ENCODE measurements at places on chromosomes 6 and 20.

- no peak for DNase-seq
Measured at GRCh38 chr6:41488433-41489119, 57.6 kb upstream of the FOXP4 start.

DNA sequence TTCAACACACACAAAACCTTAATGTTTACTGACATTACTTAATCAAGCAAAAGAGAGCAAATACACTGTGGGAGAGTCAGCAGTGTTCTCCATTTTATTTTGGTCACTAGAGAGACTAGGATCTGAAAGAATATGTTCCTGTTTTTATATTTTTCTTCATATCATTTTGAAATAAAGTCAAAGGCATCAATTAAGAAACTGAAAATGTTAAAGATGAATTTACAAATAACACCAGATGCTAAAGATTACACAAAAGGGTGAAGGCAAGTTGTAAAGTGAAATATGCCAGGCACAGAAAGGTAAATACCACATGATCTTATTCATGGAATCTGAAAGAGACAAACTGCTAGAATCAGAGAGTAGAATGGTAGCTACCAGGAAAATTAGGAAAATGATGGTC is 60.3 kb upstream of the FABP7 start:
- no peak for DNase-seq

GRCh38 chr6:41022294-41022693 is 16.7 kb downstream of the UNC5CL start:
- no peak for DNase-seq

- peak; percentile 2 for DNase-seq
Measured at GRCh38 chr20:1946762-1947534, 46.9 kb downstream of the PDYN start.

DNA sequence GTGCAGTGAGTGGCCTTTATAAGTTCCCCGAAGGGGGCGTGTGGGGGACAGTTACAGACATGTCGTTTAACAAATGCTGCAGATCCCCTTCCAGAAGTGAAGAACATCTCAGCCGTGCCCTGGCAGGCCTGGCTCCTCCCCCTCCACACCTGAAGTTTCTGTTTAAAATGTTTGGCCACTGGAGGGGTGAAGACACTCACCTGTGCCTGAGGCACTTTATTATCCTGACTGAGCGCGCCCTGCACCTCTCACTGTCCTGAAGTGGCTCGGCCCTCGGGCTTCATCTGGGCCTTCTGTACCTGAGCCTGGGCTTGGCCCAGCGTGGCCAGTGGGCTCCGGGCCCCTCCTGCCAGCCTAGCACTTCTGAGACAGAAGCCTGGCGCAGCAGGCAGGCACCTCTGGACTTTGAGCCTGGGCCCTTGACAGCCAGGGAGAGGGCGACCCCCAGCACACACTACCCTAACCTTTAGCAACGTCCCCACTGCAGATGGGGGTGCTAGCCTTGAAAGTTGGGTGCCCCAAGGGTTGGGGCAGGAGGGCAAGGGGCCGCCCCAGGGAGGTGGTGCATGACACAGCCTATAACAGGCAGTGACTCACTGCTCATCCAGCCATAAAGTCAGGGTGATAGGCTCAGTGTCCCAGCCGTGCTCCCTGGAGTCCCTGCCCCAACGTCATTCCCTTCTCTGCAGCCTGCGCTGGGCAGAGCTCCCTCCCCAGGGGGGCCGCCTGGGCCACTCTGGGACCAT is 13.6 kb upstream of the GATA5 start:
- DNase-seq = no peak

DNA sequence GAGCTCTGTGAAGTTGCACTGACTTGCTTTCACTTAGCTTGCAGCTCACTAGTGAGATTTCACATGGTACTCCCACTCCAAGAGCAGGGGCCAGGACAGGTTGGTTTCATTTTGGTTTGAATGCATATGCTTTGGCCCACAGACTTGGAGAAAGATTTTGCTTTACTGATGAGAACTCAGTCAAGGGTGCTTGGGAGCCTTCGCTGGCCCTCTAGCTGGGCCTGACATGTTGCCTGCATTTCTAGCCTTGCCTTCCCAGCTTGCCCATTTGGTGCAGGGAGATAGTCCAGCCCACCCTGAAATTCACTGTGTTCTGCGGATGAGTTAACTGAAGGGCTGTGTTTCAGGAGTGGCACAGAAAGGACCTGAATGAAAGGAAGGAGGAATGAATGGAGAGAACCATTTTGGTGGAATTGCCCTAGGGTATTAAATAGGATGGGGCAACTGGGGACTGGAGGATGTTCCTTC is 1.9 kb downstream of the SGK1 start:
- no peak for DNase-seq

DNA sequence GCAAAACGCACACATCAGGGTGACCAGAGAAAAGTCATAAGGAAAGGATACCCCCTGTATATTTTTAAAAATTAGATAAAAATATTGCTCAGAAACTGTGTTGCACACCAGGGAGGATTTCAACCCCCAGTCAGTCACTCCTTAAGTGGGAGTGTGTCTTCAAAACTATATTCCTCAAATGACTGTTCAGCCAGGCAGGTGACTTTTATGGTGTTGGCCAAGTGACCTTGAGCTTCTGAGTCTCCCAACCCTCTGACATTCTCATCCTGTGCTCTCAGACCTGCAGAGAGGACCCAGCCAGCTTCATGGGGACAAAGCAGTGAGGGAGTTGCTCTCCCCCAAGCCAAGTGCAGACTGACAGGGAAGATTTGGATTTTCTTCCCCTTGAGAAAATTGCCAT is 311.9 kb upstream of the JARID2 start:
- no peak for DNase-seq

DNA sequence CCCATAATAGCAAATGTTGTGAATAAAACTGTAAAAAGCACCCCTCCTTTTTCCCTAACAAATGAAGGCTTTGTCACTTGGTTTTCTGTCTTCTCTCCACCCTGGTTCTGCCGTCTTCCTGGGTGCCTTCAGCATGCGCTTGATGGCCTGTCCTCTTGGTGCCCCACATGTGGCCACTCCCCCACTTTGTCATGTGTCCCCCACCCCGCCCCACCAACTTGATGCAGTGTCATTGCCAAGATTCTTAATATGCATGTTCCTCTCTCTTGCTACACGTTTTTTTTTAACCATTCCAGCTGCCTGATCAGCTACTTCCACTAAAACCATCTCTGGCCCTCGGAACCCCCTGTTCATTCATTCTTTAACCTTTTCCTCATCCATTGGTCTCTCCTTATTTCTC is 340.3 kb downstream of the QKI start:
- no peak for DNase-seq

GRCh38 chr6:55250400-55250799 is 76.1 kb downstream of the HCRTR2 start:
- no peak for DNase-seq

GRCh38 chr20:13857961-13858360 is 73.1 kb downstream of the NDUFAF5 start:
- no peak for DNase-seq

GRCh38 chr6:161356167-161356854 is 82.5 kb upstream of the AGPAT4 start:
- DNase-seq = no peak

GRCh38 chr6:145187491-145188206 is 547.7 kb downstream of the EPM2A start:
- DNase-seq = no peak

DNA sequence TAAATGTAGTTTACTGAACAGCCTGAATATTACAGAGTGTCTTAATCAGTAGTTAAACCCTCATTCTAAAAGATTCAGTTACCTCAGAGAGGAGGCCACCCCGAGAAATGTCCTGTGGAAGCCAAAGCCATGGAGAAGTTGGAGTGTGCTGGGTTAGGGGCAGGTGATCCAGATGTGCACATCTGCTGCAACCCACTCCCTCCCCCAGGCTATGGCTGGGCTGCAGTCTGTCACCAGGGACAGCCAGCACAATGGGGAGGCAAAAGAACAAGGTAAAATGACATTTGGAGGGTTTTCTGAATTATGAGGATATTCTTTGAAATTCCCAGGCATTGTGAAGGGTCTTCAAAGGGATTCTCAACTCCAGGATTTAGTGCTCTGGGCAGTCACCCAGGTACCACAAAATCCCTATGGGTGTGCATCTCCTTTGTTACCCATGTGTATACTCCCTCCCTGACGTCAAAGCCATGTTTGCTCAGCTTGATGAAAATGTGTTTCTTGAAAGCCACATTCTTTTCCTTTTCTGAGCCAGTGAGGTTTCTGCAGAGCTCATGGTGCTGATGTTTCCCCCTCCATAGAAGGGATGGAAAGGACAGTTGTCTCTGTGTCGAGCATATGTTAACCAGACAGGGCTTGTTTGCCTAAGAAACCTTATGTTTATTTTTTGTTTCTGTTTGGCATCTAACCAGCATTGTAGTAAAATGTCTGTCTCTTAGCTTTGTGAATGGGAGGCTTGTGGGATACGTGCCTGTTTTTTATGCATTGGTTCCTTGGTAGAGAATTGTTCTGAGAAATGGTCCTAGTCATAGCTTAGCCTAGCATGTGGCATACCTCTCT is 212.3 kb upstream of the TBX18 start:
- no peak for DNase-seq

- DNase-seq = peak; percentile 88
Measured at GRCh38 chr6:107823047-107823557, 1.0 kb downstream of the SCML4 start.

DNA sequence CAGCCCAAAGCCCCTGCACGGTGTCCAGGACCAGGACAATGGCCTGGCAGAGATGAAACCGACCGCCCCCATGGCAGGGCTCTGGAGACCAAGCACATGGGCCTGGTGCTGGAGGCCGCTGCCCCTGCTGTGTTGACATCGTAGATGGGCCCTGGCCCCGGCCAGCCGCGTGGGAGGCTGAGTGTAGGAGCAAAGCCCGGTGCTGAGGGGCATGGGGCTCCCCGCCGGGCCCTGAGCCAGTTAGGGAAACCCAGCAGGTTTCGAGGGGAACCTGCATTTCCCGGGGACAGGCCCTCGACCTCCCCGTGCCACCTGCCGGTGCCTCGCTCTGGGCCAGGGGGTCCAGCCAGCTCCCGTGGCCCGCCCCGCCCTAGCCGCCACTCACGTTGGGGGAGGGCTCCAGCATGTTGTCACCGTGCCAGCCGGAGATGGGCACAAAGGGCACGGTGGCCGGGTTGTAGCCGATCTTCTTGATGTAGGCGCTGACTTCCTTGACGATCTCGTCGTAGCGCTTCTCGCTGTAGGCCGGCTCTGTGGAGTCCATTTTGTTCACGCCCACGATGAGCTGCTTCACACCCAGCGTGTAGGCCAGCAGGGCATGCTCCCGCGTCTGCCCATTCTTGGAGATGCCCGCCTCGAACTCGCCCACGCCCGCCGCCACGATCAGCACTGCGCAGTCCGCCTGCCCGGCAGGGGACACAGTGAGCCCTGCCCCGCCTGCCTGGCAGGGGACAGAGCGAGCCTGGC is 4.3 kb downstream of the EEF1A2 start:
- no peak for DNase-seq

GRCh38 chr20:58576603-58576970 is 61.4 kb upstream of the APCDD1L start:
- DNase-seq = no peak

DNA sequence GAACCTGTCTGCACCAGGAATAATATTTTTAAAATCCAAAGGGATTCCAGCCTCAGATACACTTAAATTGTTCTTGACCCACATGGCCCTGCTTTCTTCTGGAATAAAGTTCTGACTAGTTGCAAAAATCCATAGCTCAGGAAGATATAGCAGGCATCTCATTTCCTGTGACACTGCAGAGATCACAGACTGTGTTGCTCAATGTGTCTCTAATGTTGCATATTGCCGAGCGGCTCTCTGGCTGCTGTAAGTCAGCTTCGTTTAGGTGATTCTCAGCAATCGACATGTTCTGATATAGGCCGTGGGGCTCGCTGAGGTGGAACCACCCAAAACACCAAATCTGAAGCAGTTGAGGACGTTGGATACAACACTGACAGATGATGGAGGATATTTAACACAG is 498.3 kb upstream of the AGPAT4 start:
- no peak for DNase-seq

DNA sequence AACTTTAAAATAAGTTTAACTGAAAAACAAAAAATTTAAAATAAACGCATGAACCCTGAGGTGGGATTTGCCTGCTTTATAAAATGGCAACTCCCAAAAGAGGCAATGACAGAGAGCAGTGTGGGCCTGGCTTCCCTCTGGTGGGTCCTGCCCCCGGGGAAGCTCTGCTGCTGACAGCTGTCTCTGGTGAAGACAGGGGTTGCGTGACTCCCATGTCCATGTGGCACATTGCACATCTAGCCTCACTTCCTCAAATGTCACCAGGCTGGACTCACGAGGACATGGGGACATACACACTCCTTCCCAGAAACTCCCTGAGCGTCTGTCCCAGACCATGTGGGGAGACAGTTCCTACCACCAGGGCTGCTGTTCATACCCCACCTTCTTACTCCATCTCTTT is 66.2 kb downstream of the ABHD12 start:
- DNase-seq = no peak

- DNase-seq = no peak
Measured at GRCh38 chr6:4575714-4576113, 200.5 kb upstream of the CDYL start.

DNA sequence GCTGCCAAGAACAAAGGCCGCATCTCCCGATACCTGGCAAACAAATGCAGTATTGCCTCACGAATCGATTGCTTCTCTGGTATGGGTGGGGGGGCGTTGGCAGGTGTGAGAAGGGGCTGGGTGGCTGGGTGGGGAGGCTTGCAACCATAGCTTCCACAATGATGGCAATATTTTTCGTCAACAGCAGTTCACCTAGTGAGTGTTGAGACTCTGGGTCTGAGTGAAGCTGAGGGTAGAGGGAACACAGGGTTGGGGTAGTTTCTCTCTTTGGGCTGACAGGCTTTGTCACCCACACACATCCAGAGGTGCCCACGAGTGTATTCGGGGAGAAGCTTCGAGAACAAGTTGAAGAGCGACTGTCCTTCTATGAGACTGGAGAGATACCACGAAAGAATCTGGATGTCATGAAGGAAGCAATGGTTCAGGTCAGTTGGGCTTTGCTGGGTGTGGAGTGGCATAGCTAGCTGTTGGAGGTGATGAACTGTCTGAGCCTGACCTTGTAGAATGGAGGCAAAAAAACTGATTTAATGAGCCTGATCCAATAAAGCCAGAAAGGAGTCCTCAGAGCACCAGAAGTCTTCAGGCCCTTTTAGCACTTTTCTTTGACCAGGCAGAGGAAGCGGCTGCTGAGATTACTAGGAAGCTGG is 4.2 kb downstream of the NOP56 start:
- no peak for DNase-seq

DNA sequence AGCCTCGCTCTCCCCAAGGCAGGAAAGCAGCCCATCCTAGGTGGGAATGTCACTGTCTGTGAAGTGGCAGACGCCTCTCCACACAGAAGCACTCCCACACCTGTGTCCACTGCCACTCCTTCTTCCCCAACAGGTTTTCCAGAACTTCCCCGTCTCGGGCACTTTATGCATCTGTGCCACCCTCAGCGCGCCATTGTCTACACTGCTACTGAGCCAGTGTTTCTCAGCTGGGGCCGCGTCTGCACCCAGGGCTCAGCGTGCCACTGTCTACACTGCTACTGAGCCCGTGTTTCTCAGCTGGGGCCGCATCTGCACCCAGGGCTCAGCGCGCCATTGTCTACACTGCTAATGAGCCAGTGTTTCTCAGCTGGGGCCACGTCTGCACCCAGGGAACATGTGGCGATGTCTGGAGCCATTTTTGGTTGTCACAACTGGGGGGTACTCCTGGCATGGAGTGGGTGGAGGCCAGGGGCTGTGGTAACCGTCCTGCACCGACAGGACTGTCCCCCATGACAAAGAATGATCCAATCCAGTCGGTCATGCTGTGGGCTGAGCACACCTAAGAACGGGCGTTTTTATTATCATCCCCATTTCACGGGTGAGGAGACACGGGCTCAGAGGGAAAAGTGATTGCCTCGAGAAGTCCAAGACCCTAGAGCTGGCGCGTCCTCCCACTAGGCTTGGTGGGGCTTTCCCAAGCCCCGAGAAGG is 41.7 kb upstream of the ZBP1 start:
- no peak for DNase-seq
